ENCODE measurements at places on chromosomes 16 and 17.

DNA sequence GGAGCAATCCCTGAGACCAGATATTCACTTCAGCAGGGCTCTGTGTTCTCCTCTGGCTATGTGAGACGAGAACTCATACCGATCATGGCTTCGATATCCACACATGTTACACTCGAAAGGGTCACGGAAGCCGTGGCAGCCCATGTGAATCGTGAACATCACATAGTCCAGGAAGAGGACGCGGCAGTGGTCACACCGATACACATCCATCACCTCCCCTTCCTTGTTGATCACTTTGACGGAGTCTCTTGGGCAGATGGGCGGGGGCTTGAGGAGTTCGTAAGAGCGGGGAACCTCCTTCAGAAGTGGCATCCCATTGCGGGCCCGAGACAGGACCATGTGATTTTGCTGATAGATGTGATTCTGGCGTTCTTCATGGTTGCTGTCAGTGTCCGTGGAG is 28.0 kb downstream of the GRB7 start:
- DNase-seq, result no peak

- DNase-seq, result no peak
Observed at GRCh38 chr16:58280146-58280845, 14.5 kb downstream of the PRSS54 start.

DNA sequence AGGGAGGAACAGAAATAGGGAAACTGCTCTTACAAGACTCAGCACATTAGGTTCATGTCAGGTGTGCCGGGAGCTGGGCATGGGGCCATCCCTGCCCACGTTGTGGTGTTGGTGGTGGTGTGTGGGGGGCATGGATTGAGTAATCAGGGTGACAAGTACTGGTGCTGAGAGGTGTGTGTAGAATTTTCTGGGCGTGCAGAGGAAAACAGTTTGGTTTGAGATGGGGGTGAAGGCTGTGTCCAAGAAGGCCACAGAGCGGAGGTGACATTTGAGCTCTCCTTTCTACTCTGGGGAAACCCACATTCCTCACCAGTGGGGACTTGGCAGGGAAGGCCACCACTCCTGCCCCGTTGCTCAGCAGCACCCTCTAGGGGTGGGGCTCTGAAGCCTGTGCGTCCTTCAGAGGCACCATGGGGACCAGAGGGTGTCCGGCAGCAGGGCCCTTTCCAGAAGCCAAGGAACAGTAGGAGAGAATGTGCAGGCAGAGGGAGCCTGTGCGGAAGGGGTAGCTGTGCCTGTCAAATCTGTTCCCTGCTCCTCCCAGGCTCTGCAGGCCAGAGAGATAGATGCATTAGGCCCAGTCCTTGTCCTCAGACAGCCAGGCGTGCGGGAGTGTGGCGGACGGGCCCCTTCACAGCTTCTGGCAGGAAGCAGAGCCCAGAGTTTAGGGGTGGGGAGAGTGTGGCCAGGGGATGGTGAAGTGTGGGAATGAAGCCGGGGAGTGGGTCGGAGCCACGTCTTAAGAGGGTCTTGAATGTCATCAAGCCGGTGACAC is 48.7 kb upstream of the GSE1 start:
- no peak for DNase-seq

DNA sequence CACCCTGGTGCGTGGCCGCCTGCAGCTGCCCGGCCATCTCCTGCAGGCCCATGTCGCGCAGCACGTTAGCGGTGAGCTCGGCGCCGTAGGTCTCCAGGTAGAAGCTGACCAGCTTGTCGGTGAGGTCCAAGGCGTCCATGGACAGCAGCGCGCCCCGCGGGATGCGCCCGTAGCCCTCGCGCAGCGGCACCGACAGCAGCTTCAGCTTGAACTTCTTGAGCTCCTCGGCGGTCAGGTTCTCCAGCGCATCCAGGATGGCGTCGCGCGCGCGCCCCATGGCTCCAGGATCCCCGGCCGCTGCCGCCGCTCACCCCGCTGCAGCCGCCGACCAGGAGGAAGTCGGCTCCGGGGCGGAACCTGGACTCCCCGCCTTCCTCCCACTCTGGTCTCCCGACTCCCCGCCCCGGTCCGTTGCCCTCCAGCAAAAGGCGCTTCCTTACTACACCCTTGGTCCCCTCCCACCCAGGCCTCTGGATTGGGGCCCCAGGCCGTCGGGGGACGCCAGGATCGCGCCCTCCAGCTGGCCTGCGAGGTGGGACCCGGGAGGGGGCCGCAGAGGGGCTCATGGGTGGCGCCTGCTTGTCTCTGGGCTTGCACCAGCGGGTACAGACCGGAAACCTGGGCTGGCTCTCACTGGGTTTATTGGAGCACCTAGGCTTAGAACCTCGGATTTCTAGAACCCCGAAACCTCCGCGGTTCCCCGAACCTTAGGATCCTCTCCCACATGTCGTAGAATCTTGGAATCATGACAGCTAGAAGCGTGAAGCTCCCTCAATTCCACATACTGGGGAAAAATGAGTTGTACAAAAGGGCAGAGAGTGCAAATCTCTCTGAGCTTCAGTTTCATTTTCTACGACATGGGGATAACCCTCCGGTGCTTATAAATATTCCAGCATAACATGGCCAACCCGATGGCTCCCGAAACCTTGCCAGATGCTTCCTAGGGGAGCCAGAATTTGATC is at the start of gene PYCARD:
PYCARD (minus strand) TSS at position 347 of the 962 bp plus-strand sequence; CDS start at position 277, 70 bp downstream.
- no peak for DNase-seq

DNA sequence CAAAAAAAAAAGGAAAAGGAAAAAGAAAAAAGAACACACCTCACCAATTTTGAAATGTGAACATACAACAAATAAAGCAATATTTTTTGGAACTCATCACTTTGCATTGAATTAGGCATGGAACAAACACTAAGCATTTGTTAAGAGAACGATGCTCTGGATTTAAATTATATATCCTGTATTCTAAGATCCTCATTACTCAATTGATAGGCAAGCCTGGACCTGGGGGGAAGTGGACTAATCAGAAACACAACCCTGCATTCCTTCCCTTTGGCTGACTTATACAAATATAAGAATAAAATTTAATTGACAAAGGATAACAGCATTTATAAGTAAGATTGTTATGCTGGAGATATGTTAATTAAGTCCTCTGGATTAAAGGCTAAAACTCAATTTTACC is 2.2 kb downstream of the GJC1 start:
- no peak for DNase-seq

DNA sequence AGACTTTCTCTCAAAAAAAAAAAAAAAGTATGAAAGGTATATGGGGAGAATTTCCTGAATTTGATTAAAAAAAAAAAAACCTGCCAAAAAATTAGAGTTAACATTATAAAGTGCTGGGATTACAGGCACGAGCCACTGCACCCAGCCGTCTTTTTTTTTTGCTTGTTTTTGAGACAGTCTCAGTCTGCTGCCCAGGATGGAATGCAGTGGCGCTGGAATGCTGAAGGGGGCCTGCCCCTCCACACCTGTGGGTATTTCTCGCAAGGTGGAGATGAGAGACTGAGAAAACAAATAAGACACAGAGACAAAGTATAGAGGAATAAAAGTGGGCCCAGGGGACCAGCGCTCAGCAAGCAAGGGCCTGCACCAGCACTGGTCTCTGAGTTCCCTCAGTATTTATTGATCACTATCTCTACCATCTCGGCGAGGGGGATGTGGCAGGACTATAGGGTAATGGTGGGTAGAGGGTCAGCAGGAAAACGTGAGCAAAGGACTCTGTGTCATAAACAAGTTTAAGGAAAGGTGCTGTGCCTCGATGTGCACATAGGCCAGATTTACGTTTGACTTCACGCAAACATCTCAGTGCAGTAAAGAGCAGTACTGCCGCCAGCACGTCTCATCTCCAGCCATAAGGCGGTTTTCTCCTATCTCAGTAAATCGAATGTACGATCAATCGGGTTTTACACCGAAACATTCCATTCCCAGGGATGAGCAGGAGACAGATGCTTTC is 117.2 kb downstream of the GOSR1 start:
- no peak for DNase-seq

DNA sequence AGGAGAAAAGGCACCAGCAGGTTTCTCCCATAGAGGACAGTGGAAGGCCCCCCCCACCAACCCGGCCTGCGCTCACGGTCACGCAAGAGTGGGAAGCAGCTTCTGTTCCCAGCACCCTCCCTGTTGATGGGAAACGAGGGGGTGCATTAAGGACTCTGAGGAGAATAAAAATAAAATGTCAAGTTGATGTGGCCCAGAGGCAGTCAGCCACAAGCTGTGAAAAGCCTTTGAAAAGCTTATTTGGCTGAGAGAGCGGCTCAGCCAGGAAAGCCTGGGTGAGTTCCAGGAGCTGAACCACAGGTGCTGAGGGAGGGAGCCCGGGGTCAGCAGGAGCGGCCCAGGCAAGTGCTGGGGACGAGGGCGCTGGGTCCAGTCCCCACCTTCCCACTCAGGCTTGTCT is 26.9 kb upstream of the SPATA32 start:
- DNase-seq, result no peak

DNA sequence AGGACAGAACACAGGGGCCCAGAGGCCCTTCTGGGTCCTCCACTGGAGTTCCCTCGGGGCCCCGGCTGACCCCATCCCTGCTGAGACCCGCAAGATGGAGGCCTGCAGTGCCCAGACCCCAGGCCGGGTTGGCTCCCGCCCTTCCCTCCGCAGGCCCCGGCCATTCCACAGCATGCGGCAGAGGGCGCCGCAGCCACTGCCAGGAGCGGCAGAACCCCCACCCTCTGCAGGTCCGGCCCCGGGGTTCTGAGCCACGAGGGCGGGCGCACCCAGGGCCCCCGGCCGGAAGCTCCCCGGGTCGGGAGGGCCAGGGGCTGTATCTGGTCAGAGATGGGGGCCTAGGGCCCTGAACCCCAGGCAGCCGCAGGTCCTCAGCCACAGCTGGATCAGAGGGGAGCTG is 2.4 kb upstream of the PERCC1 start:
- DNase-seq, result no peak

Measured in activated CD8-positive, alpha-beta memory T cell treated with anti-CD3 and anti-CD28 coated beads for 4 hours (primary cell).